Breast epithelium (tissue), 4 donors: ENCODE measurements at places on chromosomes 2 and 18. TPM values are rescaled to one million over a fixed set of nuclear protein-coding genes. Genes with fewer than 3 reads are reported as not detected.

Gene RAPGEF4
- 11.6 TPM for total RNA-seq

Gene ANKRD62
- not detected for total RNA-seq

Gene SP140L
- 8.5 TPM for total RNA-seq

Gene NHEJ1
- 19.8 TPM for total RNA-seq

Gene KLHL14
- total RNA-seq, result 0.59 TPM

Gene KCNG2
- 0.66 TPM for total RNA-seq

Gene GAL3ST2
- not detected for total RNA-seq

Gene UGT1A10
- total RNA-seq, result not detected

Gene VWC2L
- total RNA-seq, result not detected
